ENCODE measurements at places on chromosomes 3 and 15. TPM values are rescaled to one million over a fixed set of nuclear protein-coding genes. Genes with fewer than 3 reads are reported as not detected.

The PRSS50 gene
- total RNA-seq: 0.12 TPM

The DLL4 gene
- total RNA-seq: 7.5 TPM

The GABRR3 gene
- total RNA-seq: not detected

The SLC41A3 gene
- 39.6 TPM for total RNA-seq

DNA sequence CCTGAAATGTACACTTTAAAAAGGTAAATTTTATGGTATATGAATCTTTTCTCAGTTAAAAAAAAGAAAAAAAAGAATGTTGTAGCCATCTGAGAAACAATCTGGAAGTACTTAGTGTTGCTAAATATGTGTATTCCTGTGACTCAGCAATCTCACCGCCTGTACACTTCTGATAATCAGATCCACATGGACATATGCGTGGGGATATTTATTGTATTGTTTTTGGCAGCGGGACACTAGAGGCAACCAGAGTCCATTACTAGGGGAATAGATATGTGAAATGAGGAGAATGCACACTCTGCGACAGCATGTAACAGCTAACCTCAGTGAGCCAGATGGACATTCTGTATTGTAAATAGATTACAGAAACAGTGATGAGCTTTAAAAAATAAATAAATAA lies 65.4 kb downstream of the AQP9 start:
- no peaks in the 10 kb centered on the region for H3K4me1 ChIP-seq
- no peaks in the 10 kb centered on the region for H3K27me3 ChIP-seq
- no peak for DNase-seq
- no peak overlapping the region for H3K27ac ChIP-seq

- no peaks in the 10 kb centered on the region for H3K27me3 ChIP-seq
- H3K36me3 ChIP-seq: no peaks in the 10 kb centered on the region
- H3K4me1 ChIP-seq: no peaks in the 10 kb centered on the region
- DNase-seq: no peak
- no peak overlapping the region for H3K27ac ChIP-seq
- H3K4me3 ChIP-seq: no peak overlapping the region
These were observed 108.4 kb upstream of the TUSC7 start for GRCh38 chr3:116601206-116601605.

- H3K27me3 ChIP-seq: no peaks in the 10 kb centered on the region
- DNase-seq: no peak
- H3K4me3 ChIP-seq: no peak overlapping the region
These were observed 74.1 kb upstream of the POMGNT2 start for GRCh38 chr3:43180027-43180426.

- no peak overlapping the region for H3K27ac ChIP-seq
- no peaks in the 10 kb centered on the region for H3K27me3 ChIP-seq
- no peak overlapping the region for H3K4me3 ChIP-seq
- peaks cover 4% of the 10 kb centered on the region for H3K4me1 ChIP-seq
- no peaks in the 10 kb centered on the region for H3K36me3 ChIP-seq
These were observed 551.2 kb downstream of the MECOM start for GRCh38 chr3:169112153-169112892.

DNA sequence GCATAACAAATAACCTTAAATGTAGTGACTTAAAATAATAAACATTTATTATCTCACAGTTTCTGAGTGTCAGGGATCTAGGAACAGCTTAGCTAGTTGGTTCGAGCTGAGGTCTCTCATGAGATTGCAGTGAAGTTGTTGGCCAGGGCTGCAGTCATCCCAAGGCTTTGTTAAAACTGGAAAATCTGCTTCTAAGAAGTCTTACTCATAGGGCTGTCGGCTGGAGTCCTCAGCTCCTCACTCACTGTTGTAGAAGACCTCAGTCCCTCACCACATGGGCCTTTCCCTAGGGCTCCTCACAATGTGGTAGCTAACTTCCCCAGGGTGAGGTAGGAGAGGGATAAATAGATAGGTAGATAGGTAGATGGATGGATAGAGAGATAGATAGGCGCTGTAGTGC lies 20.8 kb upstream of the SLC7A14 start:
- no peaks in the 10 kb centered on the region for H3K36me3 ChIP-seq
- no peak overlapping the region for H3K4me3 ChIP-seq
- no peaks in the 10 kb centered on the region for H3K27me3 ChIP-seq
- no peak overlapping the region for H3K27ac ChIP-seq
- H3K4me1 ChIP-seq: no peaks in the 10 kb centered on the region

DNA sequence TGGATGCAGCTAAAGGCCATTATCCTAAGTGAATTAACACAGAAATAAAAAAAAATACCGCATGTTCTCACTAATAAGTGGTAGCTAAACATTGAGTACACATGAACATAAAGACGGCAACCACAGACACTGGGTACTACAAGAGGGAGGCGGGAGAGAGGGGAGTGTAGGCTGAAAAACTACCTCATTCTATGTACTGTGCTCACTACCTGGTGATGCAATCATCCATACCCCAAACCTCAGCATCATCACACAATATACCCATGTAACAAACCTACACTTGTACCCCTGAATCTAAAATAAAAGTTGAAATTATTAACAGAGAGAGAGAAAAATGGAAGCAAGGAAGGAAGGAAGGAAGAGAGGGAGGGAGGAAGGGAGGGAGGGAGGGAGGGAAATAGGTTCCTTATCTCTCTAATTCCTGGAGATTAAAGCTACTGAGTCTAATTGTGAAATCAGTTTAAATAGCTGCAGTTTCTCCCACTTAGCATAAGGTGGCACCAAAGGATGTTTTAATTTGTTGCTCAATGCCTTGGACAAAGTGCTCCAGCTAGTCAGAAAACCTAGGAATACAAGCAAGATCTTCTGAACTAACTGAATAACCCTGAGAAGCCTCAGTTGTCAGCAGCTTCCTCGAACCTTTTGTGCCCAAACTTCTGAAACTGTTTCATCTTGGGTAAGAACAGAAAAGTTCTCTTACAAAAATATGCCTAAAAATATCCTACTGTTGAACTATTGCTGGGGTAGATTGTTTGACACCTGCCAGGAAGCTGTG lies 79.4 kb upstream of the ATP11B start:
- H3K4me1 ChIP-seq: no peaks in the 10 kb centered on the region

The CCDC33 gene
- not detected for total RNA-seq

The GOLGA6D gene
- total RNA-seq: not detected

DNA sequence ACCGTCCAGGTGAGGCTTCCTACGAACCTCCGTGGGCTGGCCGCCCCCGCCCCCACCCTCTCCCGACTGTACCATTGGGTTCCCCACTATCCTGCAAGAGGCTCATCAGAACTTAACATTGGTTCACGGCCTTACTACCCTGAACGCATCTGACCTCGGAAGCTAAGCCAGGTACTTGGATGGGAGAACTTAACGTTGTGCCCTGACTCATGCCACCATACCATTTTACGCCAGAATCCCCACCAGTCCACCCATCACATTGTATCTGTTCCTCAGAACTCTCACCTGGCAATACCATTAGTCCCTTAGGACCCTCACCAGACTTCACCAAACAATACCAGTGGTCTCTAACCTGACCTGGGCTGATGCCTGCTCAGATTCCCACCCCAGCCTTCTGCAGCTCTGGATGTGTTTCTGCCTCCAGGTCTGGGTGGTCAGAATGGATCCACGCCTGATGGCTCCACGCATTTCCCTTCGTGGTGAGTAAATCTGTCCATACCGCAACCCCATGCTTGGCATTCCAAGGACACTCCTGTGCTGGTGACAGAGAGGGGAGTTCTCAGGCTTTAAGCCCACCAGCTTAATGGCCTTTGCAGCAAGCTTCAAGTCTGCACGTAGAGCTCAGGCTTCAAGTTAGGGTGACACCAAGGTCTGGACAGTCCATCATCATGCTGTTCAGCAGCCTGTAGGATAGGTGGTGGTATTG lies 562 bp downstream of the TCTA start:
- DNase-seq: no peak
- peak overlapping the region; percentile 73 for H3K4me3 ChIP-seq
- H3K27ac ChIP-seq: peak overlapping the region; percentile 90
- H3K27me3 ChIP-seq: no peaks in the 10 kb centered on the region

The IL12A gene
- total RNA-seq: 3.9 TPM

DNA sequence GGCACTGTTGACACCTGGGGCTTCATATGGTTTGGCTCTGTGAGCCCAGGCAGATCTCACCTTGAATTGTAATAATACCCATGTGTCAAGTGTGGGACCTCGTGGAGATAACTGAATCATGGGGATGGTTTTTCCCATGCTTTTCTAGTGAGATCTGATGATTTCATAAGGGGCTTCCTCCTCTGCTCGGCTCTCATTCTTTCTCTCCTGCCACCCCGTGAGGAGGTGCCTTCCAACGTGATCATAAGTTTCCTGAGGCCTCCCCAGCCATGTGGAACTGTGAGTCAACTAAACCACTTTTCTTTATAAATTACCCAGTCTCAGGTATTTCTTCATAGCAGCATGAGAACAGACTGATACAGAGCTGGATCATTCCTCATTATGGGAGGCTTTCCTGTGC lies 655.9 kb upstream of the ADAMTS9 start:
- no peak overlapping the region for H3K27ac ChIP-seq
- no peaks in the 10 kb centered on the region for H3K4me1 ChIP-seq
- H3K27me3 ChIP-seq: no peaks in the 10 kb centered on the region

GRCh38 chr15:82263350-82263749 lies 732 bp downstream of the SAXO2 start:
- no peak overlapping the region for H3K27ac ChIP-seq
- H3K36me3 ChIP-seq: peaks cover 5% of the 10 kb centered on the region
- no peaks in the 10 kb centered on the region for H3K27me3 ChIP-seq
- peaks cover 26% of the 10 kb centered on the region for H3K4me1 ChIP-seq

The TLR9 gene
- total RNA-seq: not detected

DNA sequence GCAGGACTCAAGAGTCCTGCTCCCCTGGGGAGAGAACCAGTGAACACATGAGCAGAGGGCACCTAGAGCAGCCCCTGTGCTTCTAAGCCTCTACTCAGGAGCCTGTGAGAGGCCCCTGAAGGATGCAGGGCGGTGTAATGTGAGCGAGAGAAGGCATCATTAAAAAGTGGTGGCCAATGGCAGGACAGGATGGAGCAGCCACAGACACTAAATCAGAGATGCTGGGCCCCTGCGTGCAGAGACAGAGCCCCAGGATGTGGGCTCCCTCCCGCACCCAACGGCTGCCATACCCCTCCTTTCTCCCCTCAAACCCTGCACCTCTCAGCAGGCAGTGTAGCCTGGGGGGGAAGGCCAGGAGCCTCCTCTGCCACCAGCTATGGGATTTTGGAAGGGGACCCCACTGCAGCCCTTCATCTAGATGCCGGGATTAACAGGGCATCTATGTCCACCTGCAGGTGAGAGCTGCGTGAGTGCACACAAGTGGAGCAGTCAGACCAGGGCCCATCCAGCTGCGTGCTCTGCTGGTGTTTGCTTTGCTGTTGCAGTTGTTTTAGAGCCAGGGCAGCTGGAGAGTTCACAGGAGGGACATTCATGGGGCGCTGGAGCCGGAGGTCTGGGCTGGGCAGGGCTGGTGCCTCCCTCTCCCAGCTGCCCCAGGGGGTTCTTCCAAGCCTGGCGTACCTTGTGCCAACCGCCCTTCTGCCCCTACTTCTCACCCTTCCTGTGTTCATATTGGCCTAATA lies 5.1 kb upstream of the IQSEC1 start:
- no peak overlapping the region for H3K4me3 ChIP-seq
- peaks cover 3% of the 10 kb centered on the region for H3K27me3 ChIP-seq
- H3K27ac ChIP-seq: peak overlapping the region; percentile 15
- DNase-seq: no peak
